ENCODE measurements at places on chromosomes 1 and 21.

DNA sequence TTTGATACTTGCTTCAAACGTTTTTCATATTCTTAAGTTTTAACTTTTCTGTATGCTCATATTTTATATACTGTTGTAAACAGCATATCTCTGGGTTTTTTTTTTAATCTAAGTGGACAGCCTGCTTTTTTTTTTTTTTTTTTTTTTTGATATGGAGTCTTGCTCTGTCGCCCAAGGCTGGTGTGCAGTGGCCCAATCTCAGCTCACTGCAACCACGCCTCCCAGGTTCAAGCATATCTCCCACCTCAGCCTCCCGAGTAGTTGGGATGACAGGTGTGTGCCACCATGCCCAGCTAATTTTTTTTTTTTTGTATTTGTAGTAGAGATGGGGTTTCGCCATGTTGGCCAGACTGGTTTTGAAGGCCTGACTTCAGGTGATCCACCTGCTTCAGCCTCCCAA is 1.2 kb downstream of the TBCE start:
- no peak for DNase-seq

GRCh38 chr1:112983537-112984131 is 27.6 kb upstream of the SLC16A1 start:
- no peak for DNase-seq

GRCh38 chr1:13588946-13589796 is 5.5 kb downstream of the PDPN start:
- DNase-seq, result no peak

DNA sequence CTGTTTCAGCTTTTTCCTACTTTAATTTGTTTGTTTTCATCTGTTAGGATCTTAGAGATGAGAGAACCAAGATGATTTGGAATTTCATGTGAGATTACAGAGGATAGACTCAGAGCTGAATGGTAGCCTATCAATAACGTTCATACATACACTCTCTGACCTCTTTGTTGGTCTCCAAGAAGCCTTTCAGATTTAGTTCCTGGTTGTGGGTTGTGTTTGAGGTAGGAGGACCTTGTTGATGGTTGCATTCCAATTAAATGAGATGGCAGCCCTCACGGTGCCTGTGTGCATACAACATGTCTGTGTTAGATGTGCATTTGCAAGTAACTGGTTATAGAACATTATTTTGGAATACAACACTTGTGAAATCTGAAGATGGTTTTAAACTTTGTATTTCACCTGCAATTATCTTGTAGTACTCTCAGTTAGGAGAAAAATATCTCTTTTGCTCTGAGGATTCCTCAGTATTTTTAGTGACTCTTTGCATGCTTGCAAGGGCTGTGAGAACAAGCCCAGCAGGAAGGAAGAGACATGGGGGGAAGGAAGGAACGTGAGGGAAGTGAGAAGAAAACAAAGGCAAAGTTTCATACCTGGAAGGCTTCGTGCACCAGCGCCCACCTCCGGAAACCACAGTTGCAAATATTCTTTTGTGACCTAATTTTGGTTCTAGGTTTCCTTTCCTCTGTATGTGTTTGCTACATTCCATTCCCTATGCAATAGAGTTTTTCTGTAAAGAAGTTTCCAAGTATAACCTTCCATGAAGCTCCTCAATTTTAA is 291.8 kb downstream of the DISC1 start:
- no peak for DNase-seq

- DNase-seq, result no peak
These were observed 245.5 kb downstream of the S1PR1 start for GRCh38 chr1:101482306-101482705.

- DNase-seq, result no peak
These were observed 6.4 kb downstream of the DSTYK start for GRCh38 chr1:205205055-205205454.

DNA sequence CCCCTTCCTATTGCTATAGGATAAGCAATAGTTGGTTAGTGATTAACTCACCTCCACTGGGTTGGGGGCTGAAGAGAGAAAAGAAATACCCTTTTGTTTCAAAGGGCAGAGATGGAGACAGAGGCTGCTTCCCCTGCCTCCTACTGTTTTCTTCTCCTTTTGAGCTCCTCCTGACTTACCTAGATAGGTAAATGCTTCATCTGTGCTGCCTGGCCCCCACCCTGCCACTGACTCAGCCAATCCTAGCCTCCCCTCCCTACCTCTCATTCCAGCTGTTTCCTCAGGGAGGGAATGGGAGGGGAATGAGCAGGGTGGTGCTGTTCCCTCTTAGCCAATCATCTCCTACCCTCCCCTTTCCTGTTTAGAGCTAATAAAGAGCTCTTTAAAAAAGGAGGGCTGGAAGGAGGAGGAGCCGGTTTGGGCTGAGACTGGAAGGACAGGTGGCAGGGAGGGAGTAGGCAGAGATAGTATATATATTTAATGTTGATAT is at the start of gene C1orf116:
Gene C1orf116 (minus strand): TSS at position 229 of the 490 bp plus-strand sequence. CDS start 5,158 bp downstream, outside the sequence.
- no peak for DNase-seq

- no peak for DNase-seq
These were observed 39.8 kb downstream of the RIMS3 start for GRCh38 chr1:40625476-40626382.

- DNase-seq, result no peak
These were observed 169.2 kb downstream of the DHRS3 start for GRCh38 chr1:12448746-12449177.

DNA sequence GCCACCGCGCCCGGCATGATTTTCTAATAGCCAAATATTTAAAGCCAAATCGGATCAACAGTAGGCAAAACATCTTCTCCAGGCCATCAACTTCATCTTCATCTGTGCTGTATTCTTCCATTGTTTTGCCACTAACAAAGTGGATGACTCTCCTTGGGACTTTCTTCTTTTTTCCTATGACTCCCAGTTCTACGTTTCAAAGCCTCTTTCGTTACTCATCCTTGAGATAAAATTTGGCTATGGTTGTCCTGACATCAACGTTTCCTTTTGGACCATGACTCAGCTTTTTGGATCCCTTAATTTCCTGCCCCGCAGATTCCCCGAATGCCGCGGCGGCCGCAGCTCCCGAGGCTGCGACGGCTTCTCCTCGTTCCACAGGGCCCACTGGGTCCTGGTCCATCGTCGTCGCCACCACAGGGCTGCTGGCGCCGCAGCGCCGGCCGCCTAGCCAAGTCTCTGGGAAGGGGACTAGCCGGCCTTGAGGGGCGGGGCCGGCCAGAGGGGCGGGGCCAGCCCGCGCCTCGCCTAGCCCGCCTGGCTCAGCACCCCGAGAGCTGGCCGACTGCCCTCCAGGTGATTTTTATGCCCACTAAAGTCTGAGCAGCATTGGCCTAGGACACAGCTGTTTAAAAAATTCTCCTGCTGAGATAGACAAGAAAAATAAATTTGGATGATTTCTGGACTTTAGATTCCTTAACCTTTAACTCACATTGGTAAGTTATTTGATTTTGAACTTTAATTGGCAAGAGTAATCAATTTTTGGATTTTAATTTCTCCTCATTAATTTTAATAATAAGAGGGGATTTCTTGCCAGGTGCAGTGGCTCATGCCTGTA is 93.9 kb downstream of the ADCY10 start:
- DNase-seq, result no peak

DNA sequence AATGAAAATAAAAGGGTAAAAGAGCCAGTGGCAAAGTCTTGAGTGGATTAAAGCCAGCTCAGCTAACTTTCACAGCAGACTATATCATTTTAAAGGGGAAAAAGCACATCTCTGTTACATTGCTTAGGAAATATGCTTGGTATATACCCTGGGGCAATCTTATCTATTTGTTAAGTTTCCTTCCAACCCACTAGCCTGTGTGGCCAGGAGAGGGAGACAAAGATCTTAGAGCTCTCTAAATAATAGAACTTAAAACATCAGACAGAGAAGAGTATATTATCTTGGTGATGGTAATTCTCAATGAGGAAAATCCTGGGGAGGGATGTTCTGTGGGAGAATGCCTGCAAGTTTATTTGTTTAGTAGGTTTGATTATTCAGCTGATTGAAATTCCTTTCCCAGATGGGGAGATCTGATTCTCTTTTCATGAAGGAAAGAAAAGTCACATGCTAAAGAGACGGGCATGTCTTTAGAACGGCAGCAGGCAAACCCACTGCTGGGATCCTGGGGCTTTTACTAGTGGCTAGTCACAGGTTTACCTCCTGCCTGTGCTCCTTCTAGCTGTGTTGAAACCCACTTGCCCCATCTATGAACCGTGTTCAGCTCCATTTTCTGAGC is 3.6 kb downstream of the KCNE2 start:
- peak; percentile 23 for DNase-seq

DNA sequence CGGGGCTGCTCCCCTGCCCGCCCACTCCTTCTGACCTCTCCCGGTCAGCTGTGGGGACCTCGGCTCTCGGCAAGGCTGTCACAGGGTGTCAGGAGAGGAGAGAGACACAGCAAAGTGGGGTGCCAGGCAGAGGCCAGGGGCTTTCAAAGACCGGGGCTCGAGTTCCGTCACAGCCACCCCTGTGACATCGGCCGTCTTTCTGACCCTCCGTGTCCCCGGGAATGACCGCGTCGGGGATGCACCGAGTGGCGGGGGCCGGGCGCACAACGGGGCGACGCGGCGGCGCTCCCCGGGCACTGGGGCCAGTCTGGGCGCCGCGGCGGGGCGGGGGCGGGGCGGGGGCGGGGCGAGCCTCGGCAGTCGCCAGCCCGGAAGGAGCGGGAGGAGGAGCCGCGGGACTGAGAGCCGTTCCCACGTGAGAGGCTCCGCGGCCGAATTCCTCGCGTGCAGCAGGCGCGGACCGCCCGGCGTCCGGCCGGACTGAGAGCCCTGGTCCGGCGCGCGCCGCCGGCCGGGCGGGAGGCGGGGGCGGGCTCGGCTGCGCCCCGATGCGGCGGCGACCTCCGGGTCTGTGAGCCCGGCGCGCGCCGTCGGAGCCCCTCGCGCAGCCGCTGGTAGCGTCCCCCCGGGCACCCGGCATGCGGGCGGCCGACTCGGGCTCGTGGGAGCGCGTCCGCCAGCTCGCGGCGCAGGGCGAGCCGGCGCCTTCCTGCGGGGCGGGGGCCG is 229.7 kb upstream of the TMEM51 start:
- DNase-seq, result peak; percentile 12

DNA sequence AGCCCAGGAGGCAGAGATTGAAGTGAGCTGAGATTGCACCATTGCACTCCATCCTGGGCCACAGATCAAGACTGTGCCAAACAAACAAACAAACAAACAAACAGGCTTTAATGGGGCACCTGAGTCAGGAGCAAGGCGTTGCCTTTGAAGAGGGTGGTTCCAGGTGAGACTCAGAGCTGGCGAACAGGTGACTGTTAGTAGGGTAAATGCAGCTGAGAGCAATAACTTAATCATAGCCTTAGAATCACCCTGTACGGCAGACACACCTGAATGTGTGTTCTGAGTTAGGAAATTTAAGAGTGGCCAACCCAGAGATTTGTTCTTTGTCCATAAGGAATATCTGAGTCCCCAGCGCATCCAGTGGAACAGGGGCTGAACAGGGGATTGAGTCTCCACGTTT is 440.4 kb downstream of the RPS6KC1 start:
- no peak for DNase-seq

GRCh38 chr1:8404460-8405370 is 86.8 kb downstream of the SLC45A1 start:
- DNase-seq, result no peak

Data from stimulated activated naive CD4-positive, alpha-beta T cell treated with Interleukin-2 at 50 U/mL for 16 hours (primary cell).